Stimulated activated CD8-positive, alpha-beta memory T cell treated with anti-CD3 and anti-CD28 coated beads, Interleukin-2, amount 100 ng/mL, for 48 hours (primary cell): ENCODE measurements at places on chromosomes 5 and 9.

GRCh38 chr9:124631326-124631725 is 124.1 kb upstream of the NR5A1 start:
- no peak for DNase-seq

DNA sequence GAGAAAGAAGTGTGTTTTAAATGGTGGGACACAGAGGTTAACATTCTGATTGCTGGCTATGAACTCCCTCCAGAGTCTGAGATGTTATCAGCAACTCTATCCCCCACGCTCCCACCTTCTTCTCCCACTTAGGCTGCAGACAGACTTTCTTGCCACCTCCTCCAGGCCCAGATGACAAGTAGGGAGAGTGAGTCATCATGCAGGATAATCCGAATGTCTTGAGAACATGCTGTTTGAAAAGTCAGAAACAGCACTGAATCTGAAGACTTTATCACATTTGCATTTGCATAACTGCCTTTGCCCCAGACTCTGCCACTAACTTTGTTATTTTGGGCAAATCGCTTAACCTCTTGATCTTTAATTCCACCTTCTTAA is 139.8 kb downstream of the ESM1 start:
- DNase-seq, result no peak

DNA sequence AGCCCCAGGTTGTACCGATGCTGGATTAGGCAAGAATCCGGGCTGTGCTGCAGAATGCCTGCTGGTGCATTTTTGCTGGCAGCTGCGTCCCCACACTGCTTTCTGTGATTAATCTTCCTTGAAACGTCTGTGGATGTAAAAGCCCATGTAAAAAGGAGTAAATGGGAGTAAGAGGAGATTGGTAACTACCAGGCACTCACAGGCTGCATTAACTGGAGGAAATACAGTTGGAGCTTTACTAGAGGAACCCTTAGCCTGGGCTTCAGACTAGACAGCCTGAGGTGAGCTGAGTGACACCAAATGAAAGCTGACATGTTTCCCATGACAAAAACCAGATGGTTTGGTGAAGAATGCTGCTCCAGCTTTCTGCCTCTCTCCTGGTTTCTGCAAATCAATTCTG is 190.4 kb upstream of the GAS1 start:
- no peak for DNase-seq

DNA sequence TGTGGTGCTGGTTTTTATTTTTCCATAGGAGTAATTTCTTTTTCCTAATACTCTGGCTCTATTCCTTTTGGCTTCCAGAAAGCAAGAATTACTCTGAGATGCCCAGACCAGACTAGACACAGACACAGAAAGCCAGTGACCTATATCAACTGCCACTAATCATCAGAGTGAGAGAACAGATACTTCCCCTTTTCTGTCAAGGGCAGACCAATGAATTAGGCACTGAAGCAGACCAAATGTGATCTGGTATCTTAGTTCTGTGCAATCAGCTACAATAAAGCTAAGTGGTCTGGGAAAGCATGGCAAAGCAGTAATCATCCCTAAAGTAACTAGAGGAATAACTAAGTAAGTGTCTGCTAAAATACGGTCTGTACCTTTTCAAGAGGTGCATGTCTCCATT is 239.1 kb downstream of the ELAVL2 start:
- DNase-seq, result no peak

DNA sequence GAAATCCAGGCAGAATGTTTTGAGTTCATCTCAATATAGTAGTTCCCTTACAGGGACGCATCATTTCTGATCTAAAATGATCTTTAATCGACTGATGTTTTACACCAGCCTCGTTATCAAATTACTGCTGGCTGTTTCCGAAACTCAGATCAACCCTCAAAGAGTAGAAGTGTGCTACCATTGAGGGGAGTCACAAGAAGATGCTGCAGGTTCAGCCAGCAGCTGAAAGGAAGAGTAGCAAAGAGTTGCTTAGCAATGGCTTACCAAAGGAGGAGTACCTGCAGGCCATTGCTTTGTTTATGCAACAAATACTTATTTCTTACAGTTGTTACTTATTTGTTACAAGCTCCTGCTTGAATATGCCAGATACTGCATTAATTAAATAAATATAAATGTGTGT is 144.1 kb downstream of the EBF1 start:
- DNase-seq, result no peak
